Stimulated activated CD8-positive, alpha-beta memory T cell treated with anti-CD3 and anti-CD28 coated beads, Interleukin-7, amount 100 ng/mL, for 48 hours (primary cell): ENCODE measurements at places on chromosomes 2 and 18.

DNA sequence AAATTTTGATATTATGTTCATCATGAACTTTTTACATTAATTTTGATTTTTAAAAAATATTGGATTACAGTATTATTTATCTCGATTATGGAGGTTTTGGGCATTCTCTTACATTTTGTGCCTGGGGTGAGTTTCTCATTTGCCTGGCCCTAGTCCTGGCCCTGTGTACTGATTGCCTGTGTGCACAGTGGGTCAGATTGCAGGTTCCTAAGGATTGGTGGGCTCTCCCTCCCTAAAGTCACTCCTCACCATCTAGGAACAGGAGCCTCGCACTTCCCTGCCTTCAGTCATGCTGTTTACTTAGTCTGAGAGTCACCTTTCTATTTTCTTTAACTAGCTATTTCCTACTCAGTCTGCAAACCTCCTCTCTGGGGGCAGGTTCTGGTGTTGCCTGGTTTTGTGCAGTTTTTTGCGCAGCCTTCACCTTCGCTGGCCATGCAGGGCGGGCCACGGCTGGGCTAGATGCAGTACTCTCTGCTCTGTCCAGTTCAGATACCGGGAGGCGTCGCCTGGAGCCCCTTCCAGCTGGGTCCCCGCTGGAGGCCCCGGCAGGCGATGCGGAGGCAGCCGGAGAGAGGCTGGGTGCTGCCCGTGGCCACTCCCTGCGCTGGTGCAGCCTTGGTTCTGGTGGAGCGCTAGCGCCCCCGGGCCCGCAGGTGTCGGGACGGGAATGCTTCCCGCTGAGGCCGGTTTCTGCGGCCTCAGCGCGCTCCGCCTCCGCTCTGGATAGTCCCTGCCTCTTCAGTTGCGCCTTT is 23.3 kb upstream of the MC5R start:
- no peak for DNase-seq

DNA sequence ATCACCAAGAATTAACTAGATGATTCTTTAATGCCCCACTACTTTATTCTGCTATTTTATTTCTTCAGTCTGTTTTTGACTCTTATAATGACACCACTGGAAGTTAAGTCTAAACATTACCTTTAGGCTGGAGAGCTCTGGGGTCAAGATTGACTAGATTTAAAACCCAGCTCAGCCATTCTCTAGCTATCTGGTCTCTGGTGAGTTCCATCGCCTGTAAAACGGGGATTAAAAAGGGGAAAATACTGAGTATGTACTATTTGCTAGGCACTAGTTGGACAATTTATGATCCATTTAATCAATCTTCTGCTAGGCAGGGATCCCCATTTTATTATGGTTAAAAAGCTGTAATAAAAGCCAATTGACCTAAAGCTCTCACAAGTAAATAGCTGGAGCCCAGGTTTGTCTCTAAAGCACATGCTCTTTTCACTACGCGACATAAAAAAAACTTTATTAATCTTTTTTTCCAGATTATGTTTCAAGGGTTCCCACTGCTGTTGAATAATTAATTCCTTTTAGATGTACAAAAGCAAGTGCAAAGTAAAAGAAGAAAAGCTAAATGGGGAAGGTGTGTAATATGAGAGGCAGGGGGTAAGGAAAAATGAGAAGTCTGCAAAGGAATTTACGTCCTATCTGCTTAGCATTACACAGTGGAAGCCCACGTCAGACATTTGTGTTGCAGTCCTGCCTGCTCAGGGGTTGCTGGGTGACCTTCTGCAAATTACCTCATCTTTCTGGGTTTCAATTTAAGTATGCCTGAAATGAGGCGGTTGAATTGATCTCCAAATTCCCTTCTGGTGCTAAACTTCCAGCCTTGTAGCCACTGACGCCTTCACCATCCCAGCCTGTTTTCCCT is 918 bp upstream of the NABP1 start:
- DNase-seq = peak; percentile 41

GRCh38 chr18:70249118-70249517 is 39.7 kb upstream of the SOCS6 start:
- DNase-seq = no peak

DNA sequence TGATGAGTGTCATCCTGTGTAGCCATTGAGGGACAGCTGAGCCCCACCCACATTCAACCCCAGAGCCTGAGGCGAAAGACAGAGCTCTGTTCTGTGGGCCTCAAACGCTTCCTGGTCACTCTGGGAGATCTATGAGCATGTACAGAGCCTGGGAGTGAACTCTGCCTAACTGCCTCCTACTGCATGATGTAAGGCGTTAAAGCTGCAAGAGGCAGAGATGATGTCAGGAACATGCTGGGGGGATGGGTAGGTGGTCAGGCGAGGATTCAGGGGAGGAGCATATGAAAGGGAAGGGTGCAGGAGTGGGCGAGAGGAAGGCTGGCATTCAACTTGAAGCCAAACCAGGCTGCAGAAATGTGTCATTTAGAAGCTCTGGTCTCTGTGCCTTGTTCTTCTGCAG is 181.0 kb downstream of the TFCP2L1 start:
- DNase-seq = no peak

- DNase-seq = no peak
Observed at GRCh38 chr18:26511339-26512071, 36.8 kb downstream of the KCTD1 start.

DNA sequence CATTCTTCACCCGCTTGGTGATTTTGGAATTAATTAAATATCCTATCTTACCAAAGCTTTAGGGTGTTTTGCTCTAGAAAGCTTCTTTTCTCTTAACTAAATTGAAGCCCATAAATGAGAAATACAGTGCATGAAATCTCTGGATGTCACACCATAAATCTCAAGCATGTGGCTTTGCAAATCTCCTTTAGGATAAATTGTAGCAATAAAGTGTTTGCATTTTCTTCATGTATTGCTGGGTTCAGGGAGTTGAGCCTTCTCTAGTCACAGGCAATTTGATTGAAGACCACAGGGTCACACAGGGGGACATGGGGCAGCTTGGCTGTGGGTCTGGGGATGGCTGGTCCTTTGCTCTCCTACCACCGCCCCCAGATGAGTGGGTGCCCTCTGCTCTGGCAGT is 364.2 kb downstream of the CLIP4 start:
- no peak for DNase-seq

DNA sequence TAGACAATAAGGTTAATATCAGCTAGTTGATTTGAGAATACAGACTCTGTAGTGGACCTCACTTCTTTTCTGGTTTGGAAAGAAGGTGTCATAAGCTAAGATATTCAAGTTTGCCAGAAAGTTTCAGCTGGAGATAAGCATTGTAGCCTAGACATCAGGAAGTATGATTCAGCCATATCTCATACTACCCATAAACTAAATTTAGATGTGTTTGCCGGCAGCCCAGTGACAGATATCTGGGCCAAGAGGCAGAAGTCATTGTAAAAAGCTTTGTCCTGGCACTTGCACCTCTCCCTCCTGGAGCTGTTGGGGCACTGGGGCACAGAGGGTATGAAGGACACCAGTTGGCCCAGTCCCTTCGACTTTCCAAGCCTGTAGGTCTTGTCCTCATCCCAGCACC is 128.0 kb downstream of the EPHA4 start:
- DNase-seq = no peak

DNA sequence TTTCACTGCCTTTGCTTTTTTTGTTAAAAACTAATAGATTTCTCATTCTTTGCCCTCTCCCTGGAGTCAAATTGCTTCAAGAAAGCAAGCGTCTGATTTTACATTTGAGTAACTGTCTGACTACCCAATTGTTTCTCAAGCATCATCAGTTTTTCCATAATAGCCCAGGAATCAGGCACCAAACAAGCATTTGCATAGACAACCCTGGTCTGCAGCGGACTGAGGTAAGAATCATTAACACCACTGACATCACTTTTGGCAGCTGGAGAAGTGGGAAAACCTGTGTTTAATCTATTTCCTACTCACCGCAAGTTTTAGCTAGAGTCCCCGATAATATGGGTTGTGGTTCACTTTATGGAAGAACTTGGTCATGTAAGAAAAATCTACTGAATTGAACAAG is 55.7 kb downstream of the IRS1 start:
- no peak for DNase-seq

GRCh38 chr2:98247383-98247782 is 98.9 kb upstream of the CNGA3 start:
- DNase-seq = no peak

GRCh38 chr2:58032016-58032763 is 14.4 kb upstream of the VRK2 start:
- no peak for DNase-seq

DNA sequence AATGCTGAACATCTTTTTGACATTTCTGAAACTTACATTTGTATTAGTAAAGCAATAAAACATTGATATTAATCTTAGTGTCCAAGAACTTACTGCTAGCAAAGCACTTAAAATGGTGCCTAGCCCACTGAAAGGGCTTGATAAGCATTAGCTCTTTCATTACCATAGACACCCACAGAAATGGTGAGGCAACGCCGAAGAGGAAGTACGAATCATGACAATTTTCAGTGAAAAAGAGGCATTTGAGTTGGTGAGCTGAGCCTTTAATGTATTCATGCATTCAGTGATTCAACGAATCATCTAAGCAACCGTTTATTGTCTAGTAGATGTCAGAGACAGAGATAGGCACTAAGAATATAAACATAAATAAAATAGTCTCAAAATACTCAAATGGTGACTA is 101.1 kb downstream of the PIGN start:
- no peak for DNase-seq

DNA sequence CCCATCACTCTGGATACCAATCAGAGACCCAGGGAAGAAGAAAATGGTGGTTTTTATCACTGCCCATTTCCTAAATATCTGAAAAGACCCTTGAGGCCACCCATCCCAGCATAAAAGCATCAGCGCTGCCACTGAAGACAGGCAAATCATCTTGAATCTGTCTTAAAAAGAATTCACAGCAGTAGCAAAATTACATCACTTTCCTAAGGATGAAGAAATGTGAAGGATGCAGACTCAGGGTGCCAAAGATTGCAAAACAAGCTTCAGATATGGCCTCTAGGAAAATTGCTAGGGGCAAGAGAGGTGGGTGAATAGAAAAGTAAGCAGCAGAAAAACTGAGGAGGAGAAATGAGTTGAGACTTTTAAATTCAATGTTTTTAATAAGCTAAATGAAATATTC is 70.0 kb downstream of the SLC25A12 start:
- DNase-seq = no peak

DNA sequence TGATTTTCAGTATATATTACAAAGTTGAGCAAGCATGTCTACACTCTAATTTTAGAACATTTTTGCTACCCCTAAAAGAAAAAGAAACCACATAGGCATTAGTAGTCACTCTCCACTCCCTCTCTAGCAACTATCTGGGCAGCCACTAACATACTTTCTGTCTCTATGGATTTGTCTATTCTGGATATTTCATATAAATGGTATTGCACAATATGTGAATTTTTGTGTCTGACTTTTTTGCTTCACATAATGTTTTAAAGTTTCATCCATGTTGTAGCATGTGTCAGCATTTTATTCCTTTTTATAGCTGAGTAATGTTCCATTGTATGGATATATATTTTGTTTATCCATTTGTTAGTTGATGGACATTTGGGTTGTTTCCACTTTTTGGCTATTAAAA is 232.5 kb upstream of the CTAGE1 start:
- DNase-seq = no peak

DNA sequence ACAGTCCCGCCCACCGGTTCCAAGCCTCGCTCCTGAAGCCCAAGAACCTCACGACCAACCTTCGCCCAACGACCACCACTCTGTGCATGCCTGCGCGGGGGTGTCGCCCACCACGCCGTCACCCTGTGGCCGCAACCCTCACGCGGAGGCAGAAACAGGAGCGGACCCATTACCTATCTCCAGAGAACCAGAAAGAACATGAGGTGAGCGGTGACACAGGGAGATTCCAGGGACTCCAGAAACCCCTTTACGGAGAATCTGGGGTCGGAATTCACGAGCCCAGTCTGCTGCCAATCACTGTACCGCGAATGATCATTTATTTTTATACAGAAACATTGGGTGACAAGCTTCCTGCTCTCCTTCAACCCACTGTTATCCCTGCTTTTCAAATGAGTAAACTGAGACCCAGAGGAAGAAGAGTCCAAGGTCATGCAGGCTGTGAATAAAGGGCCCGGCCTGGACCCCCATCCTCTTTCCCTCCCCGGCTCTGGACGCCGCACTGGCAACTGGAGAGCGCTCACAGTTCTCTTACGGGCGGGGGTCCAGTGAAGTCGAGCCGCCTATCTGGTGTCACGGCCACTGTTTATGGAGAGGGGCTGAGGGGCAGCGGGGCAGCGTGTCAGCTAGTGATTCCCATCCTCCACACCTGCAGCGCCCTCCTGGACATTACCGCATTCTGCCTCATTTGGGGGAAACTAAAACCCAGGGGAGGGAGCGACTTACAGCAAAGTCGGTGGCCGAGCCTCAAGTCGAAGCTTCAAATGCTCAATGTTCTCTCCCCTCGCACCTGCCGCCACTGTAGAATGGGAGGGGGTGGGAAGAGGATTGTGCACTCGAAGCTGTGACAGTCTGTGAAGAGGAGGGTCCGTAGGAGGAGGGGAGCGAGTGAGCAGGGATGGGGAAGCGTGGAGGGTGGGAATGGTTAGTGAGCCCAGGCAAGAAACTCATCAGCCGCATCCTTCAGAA is 723 bp upstream of the SLC30A3 start:
- DNase-seq = no peak

- no peak for DNase-seq
Observed at GRCh38 chr2:8671802-8672201, 10.1 kb upstream of the ID2 start.

- no peak for DNase-seq
Observed at GRCh38 chr2:190069936-190070696, 7.6 kb upstream of the MSTN start.
